ENCODE measurements at places on chromosomes 2 and 18.

DNA sequence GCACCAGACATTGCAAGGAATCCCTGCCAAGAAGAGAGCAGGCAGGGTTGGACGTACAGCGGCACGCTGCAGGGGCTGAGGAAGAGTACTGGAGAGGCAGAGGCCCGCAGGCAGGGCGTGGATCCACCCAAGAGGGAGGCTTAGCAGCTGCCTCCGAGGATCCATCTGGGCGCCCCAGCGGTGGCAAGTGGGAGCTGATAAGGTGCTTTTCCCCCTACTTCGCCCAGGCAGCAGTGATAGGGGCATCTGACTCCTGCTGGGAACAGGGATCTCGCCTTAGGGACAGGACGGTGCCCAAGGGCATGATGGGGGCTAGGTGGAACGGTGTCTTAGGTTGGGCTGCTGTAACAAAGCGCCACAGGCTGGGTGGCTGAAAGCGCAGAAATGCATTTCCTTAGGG is 67.4 kb upstream of the HS6ST1 start:
- no peak for DNase-seq

DNA sequence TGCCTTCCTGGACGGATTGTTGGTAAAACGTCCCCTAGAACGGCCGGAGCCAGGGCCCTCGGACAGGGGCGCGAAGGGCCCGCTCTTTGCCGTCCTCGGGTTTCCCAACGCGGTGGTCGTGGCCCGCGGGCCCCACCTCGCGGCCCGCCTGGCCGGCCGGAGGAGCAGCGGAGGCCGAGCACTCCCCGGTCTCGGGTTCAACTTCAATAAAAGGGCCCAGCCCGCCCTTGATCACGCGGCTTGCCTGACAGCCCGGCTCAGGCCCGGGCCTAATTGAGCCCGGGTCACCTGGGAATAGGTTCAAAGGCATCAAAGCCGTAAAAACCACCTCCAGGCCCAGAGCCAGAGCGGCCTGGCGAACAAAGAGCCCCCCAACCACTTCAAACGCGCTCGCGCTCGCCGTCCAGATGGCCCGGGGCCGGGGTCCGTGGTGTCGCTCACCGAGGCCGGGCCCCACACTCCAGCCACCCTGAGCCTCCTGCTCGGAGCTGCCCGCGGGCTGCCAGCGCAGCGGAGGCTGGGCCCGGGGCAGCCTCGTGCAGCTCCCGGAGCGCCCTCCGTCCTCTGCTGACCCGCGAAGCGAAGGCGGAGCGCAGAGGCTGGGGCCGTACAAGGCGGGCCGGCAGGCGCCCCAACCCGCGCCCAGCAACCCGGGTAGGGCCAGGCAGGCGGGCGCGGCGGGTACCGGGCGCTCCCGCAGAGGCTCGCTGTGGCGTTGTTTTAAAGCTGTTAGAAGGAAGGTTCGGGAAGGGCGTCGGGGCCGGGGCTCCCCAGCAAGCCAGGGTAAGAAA is 1.1 kb upstream of the TWIST2 start:
- DNase-seq, result no peak

- no peak for DNase-seq
Measured at GRCh38 chr18:48956356-48956755, 5.6 kb upstream of the SMAD7 start.

DNA sequence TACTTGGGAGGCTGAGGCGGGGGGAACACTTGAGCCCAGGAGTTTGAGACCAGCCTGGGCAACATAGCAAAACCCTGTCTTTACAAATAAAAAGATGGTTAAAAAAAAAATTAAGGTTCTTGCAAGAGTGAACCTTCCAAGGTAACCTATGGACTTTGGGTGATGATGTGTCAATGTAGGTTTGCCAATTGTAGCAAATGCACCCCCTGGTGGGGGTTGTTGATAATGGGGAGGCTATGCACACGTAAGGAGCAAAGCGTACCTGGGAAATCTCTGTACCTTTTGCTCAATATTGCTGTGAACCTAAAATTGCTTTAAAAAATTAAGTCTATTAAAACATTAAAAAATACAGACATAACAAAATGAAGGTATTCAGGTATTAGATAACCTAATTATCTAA is 70.4 kb downstream of the CWC22 start:
- DNase-seq, result peak; percentile 9

GRCh38 chr18:54263904-54264336 is 5.4 kb upstream of the POLI start:
- DNase-seq, result peak; percentile 71

- no peak for DNase-seq
Measured at GRCh38 chr2:185221-185620, 78.6 kb downstream of the SH3YL1 start.

- DNase-seq, result no peak
Measured at GRCh38 chr2:241111440-241111805, 9.3 kb upstream of the MTERF4 start.

DNA sequence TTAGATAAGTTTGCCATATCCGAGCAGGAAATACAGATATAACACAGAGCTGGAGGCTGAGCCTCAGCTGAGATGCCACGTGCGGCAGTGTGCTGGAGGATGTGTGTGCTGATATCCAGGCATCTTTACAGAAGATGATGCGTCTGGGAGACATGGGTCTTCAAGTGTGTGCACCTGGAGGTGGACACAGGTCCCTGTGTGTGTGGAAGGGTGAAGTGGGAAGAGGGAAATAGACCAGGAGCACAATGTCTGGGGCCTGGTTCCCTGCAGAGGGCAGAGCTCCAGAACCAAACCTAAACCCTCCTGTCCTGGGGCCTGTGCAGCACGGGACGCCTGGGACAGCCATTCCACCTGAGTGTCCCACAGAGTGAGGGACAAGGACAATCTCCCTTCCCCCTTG is 180.3 kb upstream of the RAB12 start:
- no peak for DNase-seq

DNA sequence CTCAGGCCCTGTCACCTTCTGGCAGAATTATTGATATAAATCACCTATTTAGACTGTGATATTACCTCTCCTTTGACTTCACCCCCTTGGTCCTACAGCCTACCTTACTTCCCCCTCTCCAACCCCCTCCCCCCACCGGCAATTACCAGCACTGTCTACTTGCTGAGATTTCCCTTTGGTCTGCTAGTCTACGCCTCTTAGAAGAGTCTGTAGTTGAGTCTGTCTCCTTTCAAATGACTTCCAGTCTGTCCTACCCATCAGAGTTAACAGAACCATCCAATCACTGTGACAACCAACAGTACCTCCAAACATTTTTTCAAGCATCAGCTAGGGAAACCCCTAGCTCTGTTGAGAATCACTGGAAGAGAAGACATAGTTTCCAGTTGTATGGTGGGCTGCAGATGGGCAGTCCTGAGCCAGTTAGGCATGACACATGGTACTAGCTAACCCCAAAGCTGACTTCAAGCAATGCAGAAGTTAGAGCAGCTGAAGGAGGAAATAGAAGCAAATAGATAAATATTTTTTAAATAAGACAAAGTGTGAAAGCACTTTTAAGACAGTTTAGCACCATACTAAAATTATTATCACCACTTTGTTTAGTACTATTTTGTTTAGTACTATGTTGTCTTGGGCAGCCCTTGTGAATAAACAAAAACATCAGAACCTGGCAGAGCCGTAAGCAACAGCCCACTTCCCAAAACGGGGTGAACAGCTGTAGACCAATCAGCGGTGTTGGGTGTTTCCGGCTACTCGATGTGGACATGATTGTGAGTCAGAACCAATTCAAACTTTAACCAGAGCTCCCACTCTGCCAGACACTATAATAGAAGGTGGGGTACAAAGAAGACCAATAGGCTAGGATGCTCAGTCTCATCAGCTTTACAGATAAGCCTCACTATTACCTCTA is 2.7 kb upstream of the ASNSD1 start:
- peak; percentile 62 for DNase-seq

- no peak for DNase-seq
Measured at GRCh38 chr2:68537011-68537410, 69.6 kb downstream of the APLF start.

DNA sequence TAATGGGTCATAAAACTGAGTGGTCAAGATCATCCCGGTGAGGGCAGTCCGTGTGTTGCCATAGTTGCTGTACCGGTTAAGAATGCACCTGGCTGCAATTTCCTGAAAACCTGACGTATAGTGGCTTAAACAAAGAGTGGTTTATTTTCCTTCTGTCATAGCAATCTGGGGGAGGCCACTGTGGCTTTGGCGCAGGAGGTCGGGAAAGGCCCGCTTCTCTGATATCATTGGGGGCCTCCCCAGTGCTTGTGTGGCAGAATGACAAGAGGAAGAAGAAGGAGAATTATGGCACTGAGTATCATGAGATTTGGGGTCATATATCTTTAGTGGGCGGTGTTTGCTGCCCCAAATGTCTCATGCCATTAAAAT is 4.4 kb downstream of the C2orf92 start:
- DNase-seq, result no peak

- DNase-seq, result no peak
Measured at GRCh38 chr2:239039479-239039861, 191.6 kb downstream of the TWIST2 start.
